ENCODE measurements at places on chromosomes 6 and 20.

DNA sequence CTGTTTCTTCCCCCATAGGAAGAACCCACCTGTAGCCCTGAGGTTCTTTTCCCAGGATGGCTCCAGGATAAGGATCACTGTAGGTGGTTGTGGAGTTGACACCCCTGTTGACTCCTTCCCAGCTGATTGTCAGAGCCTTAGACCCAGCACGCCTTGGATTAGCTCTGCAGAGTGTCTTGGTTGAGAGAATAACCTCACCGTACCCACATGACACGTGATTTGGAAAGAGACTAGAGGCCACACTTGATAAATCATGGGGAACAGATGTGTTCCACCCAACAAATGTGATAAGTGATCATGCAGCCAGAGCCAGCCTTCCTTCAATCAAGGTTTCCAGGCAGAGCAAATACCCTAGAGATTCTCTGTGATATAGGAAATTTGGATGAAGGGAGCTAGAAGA lies 12.2 kb downstream of the BTN3A1 start:
- no peak for DNase-seq

DNA sequence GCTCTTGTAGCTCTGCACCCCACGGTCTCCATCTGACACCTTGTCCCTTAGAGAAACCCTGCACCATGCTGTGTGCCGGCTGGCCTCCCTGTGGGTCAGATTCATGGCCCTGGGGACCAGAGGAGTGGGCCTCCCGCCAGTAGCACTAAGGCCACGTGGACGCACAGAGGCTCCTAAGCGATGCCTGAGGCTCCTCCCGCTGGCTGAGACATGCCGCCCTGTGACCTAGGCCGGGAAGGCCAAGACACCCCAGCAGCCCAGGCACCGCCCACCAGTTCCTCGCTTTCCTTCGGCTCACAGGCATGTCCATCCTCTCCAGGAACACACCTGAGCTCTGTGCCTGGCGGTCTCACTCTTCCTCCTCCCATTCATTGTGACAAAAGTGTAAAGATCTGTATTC lies 311.0 kb downstream of the THBS2 start:
- DNase-seq, result no peak

- DNase-seq, result no peak
Observed at GRCh38 chr6:105113422-105113821, 66.4 kb downstream of the POPDC3 start.

GRCh38 chr20:23190557-23190956 lies 104.4 kb upstream of the CD93 start:
- no peak for DNase-seq

DNA sequence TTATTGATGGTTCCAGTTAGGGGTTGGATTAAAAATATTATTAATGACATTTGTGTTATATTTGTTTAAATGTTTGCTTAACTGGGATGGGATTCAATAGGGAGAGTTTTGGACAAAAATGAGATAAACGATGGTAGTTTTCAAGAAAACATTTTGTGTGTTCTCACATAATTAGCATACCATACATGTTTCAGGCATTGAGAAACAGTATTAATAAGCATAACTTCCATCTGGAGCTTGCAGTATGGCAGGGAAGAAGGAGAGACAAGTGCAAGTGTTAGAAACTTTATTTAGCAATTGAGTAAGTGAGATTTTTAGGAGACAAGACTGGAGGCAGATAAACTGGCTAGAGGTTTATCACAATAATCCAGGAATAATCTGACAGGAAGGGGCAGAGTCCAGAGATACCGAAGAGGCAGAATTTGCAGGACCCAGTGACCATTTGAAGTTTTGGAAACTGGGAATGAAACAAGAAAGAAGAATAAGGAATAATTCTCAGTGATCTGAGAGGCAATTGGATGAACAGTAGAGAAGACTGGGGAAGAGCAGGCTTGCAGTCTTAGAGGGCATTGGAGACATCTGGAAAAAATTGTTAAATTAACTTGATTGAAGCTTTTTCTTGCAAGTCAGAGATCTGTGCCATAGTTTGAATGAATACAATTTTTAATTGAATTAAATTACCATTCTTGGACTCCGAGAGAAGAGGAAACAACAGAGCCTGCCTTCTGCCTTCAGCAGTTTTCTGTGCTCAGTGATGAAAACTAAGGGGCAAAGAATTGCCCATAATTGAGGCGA lies 73.0 kb upstream of the PTCHD4 start:
- no peak for DNase-seq

GRCh38 chr20:45338121-45339030 lies 9.8 kb downstream of the SDC4 start:
- no peak for DNase-seq

DNA sequence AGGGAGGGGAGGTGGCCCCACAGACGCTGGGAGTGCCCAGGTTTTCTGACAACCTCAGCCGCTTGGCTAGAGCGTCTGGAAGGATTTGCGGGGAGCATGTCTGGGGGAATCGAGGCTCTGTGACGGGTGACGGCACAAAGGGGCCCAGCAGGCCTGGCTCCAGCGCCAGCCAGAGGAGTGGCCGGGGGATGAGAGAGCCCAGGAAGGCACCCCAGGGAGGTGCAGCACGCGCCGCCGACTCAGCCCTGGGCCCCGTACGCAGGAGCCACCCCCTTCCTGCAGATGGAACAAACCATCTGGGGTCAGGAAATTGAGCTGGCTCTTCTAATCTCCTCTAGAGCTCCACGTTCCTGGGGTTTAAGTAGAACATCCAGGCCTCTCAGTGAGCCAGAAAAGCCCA lies 5.9 kb upstream of the SLCO4A1 start:
- DNase-seq, result no peak

DNA sequence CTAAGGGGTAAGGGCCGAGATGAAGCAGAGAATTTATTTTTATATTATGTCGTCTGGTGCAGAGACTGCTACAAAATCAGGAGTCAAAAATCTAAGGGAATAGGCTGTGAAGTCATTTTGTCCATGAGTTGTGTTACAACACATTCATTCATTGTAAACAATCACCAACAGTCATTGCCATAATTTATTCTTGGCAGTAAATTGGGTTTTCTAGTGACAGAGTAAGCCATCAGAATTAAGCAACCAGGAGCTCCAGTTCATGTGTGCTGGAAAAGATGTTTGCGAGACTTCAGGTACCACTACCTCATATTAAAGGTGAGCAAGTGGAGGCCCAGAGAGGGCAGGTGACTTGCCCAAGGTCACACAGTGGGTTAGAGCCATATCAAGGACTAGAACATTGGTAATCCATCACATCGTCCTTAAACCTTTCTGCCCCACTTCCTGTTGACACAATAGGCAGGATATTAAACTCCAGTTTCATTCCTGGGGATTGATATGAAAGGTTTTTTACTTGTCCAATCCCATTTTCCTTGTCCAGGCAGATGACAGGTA lies 46.0 kb downstream of the E2F3 start:
- DNase-seq, result no peak

DNA sequence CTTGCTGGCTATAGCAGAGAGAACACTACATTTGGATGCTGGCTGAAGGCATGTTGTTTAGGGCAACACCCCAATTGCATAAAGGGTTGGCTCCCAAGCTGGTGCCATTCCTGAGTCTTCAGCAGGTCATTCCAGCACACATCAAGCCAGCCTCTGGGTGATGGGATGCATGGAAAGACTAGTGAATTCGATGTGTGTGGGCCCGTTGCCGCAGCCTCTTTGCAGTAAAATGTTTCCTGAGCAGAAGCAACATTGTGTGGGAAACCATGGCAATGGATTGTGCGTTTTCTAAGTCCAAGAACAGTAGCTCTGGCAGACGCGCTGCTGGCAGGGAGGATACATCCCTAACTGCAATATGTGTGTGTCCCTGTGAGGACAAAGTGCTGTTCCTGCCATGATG lies 142.4 kb upstream of the SLC24A3 start:
- no peak for DNase-seq

GRCh38 chr20:9225879-9226278 lies 157.0 kb downstream of the PLCB4 start:
- DNase-seq, result no peak

- no peak for DNase-seq
Observed at GRCh38 chr20:50992733-50993457, 30.0 kb downstream of the KCNG1 start.

- DNase-seq, result no peak
Observed at GRCh38 chr6:21739838-21740237, 146.3 kb downstream of the SOX4 start.

DNA sequence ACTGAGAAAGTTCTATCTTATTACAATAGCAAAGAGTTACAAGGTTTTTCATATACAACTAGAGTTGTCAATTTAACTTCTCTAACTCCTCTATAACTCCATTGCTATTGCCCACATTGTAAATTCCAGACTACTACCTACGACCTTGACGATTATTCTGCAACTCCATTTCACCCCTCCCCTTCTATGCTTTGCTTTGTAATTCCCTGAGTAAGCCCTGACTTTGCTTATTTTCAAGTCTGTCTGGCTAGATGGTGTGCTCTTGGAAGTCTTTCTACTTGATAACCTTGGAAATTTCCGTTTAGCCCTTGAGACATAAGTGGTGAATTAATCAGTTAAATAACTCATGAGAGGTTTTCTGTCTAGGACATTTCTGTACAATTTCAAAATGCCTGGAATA lies 161.4 kb downstream of the C6orf58 start:
- no peak for DNase-seq

- peak; percentile 75 for DNase-seq
Observed at GRCh38 chr20:51712501-51713212, 55.5 kb downstream of the ATP9A start.

DNA sequence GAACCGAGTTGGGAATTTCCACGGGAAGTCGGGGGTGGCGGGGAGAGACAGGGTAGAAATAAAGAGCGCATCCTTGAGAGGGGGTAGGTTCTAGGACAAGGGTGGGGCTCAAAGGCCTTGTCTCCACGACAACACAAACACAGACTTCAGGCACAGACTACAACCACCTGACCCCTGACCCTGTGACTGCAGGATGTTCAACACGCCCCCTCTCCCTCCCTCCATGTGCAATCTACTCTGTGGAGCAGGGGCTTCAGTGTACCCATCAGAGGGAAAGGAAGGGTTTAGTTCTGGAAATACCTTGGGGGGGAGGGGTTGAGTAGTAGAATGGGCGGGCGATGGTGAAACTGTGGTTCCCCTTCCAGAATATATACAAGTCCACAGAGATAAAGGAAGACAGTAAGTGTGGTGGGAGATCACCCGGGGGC lies 651 bp upstream of the TAPBP start:
- DNase-seq, result no peak

DNA sequence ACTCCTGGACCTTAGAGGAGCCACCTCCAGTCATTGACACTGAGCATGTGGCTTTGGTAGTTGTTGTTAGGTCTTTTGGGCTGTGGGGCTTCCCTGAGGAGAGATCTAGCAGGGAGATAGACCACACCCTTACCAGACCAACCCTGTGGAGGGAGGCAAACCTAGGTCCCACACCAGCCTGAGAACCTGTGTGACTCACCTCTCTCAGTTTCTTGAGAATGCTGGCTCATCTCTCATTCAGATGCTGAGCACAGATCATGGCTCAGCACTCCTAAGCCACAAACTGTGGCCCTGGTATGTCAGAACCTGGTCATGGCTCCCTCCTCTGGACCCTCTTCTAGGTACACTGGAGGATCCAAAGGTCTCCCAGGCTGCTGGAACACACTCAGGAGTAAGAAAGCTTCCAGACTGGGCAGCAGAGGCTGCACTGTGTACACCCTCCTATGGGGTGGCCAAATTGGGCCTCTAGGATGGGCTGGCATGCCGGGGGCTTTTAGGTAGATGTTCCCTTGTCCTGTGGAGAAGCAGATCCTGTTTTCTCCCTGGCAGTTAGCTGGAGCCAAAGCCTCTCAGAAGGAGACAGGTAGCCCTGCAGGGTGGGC lies 1294.5 kb downstream of the KHDRBS2 start:
- DNase-seq, result no peak

GRCh38 chr6:162251257-162251656 lies 476.3 kb downstream of the PRKN start:
- no peak for DNase-seq

DNA sequence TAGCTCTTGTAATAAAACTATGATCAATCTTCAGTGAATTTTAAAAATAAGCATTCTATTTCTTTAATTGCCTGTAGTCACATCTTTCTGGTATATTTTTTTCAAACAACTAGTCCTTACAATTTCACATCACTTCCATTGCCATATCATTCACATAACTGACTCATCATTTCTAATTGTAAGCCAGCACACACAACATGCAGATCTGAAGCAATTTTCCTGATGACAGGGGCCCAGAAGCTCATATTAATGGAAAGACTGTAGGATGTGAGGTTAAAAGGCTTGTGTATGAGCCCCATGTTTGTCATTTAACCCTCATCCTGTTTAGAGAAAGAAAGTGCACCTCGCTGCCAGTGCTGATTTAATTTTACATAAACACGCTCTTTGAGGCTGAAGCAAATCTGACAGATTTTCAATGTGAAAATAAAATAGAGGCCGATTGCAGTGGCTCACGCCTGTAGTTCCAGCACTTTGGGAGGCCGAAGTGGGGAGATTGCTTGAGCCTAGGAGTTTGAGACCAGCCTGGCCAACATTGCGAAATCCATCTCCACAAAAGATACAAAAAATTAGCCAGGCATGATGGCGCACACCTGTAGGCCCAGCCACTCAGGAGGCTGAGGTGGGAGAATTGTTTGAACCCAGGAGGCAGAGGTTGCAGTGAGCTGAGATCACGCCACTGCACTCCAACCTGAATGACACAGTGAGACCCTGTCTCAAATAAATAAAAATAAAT lies 40.1 kb upstream of the LTV1 start:
- no peak for DNase-seq

DNA sequence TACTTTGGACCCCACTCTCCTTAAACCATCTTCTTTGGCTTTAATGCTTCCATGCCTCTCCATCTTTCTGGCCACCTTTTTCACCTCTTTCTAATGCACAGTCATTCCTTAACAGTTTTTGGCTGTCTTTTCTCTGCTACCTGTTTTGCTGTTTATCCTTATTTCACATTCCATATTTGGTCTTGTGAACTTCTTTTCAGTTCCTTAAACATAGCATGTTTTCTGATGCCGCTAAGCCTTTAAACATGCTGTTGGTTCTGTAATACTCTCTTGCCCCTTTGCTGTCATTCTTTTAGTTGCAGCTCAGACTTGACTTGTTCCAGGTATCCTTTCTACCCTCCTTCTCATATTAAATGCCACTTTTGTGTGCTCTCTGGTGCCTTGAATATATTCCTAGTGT lies 35.8 kb downstream of the TOP1 start:
- no peak for DNase-seq

- DNase-seq, result no peak
Observed at GRCh38 chr6:52381249-52381648, 19.3 kb downstream of the PAQR8 start.

- DNase-seq, result no peak
Observed at GRCh38 chr6:299104-299980, 7.1 kb downstream of the DUSP22 start.

GRCh38 chr6:136315594-136315993 lies 25.9 kb upstream of the BCLAF1 start:
- no peak for DNase-seq

- no peak for DNase-seq
Observed at GRCh38 chr6:165656581-165657324, 6.3 kb downstream of the PDE10A start.

- DNase-seq, result no peak
Observed at GRCh38 chr6:113018351-113019151, 671.4 kb downstream of the RFPL4B start.

DNA sequence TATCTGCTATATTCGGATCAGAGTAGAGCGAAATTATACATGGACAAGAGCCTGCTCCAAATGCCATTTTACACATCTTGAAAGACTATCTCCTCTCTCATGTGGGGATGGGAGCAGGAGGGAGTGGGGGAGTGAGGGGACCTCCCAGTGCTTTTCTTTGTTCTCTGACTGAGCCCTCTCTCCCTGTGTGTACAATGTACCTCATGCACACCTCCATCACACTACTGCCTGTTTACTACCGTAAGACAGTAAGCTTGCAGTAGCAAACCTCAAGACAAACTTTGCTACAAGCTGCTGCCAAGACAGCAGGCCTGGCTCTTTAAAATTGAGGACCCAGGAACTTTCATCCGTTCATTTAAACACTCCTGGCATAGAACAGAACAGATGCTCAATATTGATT lies 7.2 kb downstream of the NHSL1 start:
- no peak for DNase-seq
